ENCODE measurements at places on chromosomes 13 and 19.

GRCh38 chr19:50870417-50871089 lies 2.7 kb upstream of the KLK2 start:
- no peak for DNase-seq

DNA sequence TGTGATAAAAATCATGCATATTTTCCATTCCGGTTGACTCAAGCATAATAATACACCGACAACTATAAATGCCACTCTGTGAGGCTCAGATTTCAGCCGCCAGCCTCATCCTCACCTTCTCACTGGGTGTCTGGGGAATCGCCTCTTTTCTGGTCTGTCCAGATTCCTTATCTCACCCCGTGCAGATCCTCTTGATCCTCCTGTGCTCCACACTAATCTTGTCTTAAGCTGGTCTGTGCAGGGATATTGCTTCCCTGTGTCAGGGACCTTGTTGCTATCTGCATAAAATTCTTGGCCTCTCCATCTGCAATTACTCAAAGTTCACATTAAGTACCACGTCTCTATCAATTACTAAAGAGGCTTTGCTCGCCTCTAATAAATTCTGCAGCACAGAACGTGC lies 116.6 kb upstream of the SPACA7 start:
- DNase-seq, result no peak

- no peak for DNase-seq
Measured at GRCh38 chr13:112580912-112581311, 7.0 kb downstream of the TUBGCP3 start.

GRCh38 chr19:49438261-49438660 lies 3.1 kb downstream of the SLC17A7 start:
- no peak for DNase-seq

DNA sequence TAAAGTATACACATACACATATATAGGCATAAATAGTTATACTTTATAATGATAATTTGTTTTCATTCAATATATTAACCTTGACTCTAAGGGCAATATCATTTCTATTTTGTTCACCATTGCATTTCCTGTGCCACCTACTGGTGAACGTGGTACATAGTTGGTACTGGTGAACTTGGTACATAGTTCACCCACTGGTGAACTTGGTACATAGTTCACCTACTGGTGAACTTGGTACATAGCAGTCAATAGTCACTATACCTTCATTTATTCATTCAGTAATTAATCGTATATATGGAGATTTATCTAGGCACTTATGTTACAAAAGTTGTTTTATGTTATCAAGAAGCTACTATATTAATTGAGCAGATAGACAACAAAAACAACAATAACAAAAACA lies 172.6 kb upstream of the ATXN8OS start:
- DNase-seq, result no peak

DNA sequence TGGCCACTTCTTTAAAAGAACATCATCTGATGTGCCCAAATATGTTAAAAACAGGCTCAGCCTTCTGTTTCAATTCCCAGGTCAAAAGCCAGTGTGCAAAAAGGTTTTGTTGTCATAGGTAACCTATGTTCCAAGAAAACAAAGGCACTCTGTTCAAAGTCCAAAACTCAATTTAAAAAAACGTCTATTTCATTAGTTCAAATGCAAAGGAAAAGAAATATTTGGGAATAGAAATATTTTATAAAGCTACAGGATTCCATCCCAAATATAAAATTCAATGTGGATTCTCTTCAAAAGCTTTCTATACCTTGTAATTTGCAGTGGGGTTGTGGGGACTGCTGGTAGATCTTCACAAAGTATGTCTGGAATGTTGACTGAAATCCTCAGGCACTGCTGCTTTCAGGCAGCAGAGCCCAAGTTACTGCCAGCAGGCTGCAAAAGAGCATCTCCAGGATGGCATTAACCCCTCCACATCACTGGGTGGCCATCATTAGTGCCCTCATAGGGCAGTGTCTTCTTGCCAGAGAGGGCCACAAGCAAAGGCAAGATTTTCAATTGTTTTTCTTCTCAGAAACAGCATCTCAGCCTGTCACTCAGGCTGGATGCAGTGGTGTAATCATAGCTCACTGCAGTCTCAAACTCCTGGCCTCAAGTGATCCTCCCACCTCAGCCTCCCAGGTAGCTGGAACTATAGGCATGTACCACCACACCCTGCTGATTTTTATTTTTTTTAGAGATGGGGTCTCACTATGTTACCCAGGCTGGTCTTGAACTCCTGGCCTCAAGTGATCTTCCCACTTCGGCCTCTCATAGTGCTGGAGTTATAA lies 22.8 kb upstream of the STK24 start:
- no peak for DNase-seq

DNA sequence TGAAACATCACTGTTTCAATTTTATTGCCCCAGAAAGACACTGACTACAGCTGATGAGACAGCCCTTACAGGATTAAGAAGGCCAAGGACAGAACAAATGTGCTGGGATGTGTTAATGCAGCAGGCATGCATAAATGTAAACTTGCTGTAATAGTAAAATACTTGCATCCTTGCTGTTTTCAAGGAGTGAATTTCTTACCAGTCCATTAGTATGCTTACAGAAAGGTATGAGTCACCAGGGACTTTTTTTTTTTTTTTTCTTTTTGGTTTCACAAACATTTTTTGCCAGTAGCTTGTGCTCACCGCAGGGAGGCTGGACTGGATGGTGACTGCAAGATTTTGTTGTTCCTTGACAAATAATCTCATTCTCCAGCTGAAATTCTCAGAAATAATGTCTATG lies 55.1 kb downstream of the GPR180 start:
- no peak for DNase-seq

- no peak for DNase-seq
Measured at GRCh38 chr13:60617991-60618733, 221.1 kb downstream of the TDRD3 start.

Data from activated gamma-delta T cell treated with Interleukin-2 at 50 U/mL for 16 hours (primary cell).